Thyroid gland (tissue), 4 donors: ENCODE measurements at places on chromosomes 11 and 22. TPM values are rescaled to one million over a fixed set of nuclear protein-coding genes. Genes with fewer than 3 reads are reported as not detected.

GRCh38 chr22:27718186-27719035 is 83.1 kb downstream of the MN1 start:
- DNase-seq, result peak; percentile 17
- no peaks in the 10 kb centered on the region for H3K27me3 ChIP-seq
- no peak overlapping the region for H3K4me3 ChIP-seq
- H3K4me1 ChIP-seq, result peaks cover 26% of the 10 kb centered on the region
- peak overlapping the region; percentile 26 for H3K27ac ChIP-seq

- no peaks in the 10 kb centered on the region for H3K36me3 ChIP-seq
- H3K27me3 ChIP-seq, result no peaks in the 10 kb centered on the region
- H3K4me3 ChIP-seq, result no peak overlapping the region
- DNase-seq, result no peak
Measured at GRCh38 chr11:132504501-132505041, 1027.7 kb downstream of the OPCML start.

Gene MYO7A
- 8.7 TPM for total RNA-seq

Gene HOATZ
- not detected for total RNA-seq

Gene GPHA2
- not detected for total RNA-seq

Gene NAP1L4
- total RNA-seq, result 117 TPM
